HS-5 (cell line): ENCODE measurements at places on chromosomes 2 and 18.

GRCh38 chr2:128552806-128553551 lies 234.3 kb upstream of the HS6ST1 start:
- no peak for DNase-seq

DNA sequence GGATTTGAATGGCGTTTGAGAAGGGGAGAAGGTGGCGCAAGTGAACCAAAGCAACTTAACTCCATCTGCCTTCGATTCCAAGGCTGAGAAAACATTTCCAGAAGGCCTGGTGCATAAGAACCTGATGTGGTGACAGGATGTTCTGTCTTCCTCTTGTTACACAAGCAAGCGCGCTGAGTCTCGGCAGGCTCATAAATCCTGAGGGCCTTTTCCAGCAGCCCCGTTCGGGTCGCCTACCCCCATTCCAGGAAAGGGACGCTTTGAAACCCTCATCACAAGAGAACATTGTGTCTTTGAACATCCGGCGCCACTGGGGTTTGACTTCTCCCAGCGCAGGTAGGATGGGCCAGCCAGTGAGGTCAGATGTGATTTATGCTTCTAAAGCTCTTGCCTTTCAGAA lies 403.5 kb downstream of the SETBP1 start:
- no peak for DNase-seq

GRCh38 chr2:96531872-96532505 lies 4.6 kb upstream of the ARID5A start:
- DNase-seq, result peak; percentile 100

- peak; percentile 31 for DNase-seq
Measured at GRCh38 chr2:219029829-219030165, 11.5 kb downstream of the CFAP65 start.

DNA sequence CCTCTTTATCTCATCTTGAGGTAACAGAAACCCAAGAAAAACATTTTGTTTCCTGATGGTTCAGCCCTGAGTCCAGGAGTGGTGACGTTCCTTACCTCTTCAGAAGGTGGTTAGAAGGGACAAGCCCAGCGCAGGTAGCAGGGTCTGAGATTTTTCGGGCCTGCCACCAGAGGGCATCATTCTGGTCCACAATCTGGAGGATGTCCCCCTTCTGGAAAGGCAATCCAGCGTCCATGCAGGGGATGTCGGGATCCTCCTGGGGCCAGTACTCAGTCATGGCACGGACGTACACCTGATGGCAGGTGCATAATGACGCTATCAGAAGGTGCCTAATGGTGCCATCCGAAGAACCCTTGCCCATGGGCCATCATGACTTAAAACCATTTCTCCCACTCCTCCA lies 17.7 kb downstream of the MPP4 start:
- DNase-seq, result no peak

DNA sequence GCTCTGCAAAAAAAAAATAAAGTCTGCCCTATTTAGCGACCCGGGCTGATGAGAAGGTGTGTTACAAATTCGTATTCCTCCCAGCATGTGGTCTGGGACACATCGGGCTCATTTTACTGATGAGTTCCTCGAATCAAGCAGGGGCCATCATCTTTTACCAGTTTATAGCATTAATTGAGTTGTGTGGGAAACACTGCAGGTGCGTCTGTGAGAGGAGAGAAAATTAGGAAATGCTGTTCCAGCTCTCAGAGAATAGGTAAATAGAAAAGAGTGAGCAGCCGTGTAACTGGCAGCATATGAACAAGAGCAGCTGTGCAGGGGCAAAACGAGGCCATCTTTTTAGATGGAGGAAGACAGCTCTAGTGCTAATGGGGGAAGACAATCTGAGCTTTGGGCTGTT lies 216.7 kb downstream of the SETBP1 start:
- no peak for DNase-seq

DNA sequence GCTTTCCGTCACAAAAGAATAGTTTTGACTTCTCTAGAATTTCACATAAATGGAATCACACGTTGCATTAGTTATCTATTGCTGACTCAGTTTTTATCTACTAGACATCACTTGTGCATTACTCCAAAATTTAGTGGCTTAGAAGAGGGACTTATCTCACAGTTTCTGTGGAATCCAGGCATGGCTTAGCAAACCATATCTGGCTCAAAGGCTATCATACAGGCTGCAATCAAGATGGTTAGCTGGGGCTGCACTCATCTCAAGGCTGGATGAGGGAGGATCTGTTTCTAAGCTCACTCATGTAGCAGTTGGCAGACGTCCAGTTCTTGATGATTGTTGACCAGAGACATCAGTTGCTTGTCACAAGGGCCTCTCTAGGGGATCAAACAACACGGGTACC lies 6.6 kb upstream of the DSC3 start:
- no peak for DNase-seq

DNA sequence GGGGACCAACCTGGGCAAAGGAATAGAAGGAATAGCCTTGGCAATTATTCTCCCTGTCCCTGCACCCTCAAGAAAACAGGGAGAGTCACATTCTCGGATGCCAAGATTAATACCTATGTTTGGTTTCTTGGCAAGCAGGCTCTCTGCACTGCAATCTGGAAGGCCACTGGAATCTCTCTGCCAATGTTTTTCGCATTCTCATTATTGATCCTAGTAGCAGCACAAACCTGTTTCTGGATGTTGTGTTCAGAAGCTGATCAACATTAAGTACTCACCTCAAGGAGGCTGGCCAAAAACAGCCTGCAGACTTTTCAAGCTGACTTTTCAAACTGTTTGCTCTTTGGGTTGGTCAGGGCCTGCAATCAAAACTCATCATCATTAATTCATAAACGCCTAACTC lies 62.2 kb downstream of the CLHC1 start:
- DNase-seq, result no peak

- no peak for DNase-seq
Measured at GRCh38 chr2:96580771-96581170, 44.2 kb downstream of the ARID5A start.

DNA sequence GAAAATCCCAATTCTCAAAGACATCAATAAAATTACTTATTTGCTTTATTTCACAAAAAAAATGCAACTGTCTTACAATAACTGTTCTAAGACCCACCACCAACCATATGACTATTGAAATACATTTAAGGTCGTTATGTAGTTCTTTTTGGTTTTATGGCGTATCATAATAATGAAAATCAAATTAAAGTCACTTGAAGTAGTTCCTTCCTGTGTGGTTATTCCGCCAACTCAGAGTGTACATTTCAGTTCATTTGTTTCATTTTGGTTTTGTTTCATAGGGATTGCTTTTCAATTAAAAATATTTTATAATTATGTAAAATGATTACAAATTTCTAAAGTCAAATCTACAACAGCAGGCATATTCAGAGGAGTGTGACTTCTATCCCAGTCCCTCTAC lies 45.9 kb upstream of the AAK1 start:
- no peak for DNase-seq

- DNase-seq, result no peak
Measured at GRCh38 chr2:37809525-37809924, 115.6 kb upstream of the RMDN2 start.

DNA sequence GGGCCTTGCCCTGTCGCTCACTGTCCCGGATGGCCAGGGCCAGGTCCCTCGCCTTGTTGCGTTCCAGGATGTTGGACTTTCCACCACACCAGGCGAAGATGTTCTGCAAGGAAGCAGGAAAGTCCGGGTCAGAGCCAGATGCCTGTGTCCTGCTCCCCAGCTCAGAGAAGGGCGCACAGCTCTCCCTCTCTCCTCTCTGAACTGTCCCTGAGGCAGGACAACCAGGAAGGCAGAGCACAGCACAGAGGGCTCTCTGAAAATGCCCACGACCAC lies 11.0 kb downstream of the CAPG start:
- DNase-seq, result no peak

DNA sequence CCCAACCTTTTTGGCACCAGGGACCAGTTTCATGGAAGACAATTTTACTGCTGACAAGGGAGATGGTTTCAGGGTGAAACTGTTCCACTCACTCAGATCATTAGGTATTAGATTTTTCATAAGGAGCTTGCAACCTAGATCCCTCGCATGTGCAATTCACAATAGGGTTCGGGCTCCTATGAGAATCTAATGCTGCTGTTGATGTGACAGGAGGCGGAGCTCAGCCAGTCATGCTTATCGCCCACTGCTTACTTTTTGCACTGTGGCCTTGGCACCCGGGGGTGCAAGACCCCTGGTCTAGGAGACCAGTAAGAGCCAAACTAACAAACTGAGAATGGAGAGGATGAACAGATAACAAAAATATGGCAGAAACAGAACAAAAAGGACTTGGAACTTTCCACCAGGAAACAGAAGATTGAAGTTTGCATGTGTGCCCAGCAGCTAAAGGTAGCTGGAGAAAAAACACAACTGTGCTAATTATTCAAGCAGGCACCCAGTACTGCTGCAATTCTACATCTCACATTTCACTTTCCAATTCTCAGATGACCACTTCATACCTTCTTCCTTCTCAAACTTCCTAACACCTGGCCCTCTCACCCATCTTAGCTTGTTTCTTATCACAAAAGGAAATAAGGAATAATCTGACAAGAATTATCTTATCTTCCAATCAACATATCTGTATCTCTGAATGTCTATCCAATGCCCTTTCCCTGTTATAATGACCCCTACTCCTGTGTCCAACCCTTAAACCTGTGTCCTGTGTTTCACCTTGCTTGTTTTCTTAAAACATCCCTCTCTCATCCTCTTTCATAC lies 24.8 kb downstream of the SP3 start:
- no peak for DNase-seq

- DNase-seq, result no peak
Measured at GRCh38 chr2:236862526-236862925, 223.2 kb upstream of the COPS8 start.

GRCh38 chr2:177671662-177672061 lies 279.1 kb downstream of the AGPS start:
- DNase-seq, result no peak

GRCh38 chr18:29181151-29181901 lies 1004.4 kb upstream of the CDH2 start:
- DNase-seq, result peak; percentile 88

- DNase-seq, result no peak
Measured at GRCh38 chr2:55567298-55567697, 47.8 kb downstream of the CFAP36 start.

DNA sequence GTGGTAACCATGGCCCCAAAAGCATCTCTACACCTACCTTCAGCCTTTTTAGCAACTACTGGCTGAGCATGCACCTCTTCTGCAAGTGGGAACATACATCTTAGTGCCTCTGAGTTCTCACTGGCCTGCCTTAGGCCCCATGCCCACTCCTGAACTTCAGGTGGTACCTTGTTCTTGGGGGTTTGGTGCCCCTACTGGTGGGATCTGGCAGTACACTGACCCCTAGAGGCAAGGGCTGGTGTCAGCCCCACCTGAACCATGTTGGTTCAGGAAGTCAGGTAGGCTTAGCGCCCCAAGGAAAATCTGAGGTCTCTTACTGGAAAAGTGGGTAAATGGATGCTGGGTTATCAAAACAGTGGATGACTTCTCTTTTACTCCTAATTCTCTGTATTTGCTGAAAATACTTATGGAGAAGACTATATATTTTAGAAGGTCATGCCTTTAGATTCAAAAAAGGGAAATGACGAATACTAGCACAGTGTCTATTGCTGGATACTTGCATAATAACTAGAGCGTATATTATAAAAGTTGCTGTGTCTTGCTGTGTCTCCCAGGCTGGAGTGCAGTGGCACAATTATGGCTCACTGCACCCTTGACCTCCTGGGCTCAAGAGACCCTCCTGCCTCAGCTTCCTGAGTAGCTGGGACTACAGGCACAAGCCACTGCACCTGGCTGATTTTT lies 84.6 kb downstream of the RAB31 start:
- no peak for DNase-seq

DNA sequence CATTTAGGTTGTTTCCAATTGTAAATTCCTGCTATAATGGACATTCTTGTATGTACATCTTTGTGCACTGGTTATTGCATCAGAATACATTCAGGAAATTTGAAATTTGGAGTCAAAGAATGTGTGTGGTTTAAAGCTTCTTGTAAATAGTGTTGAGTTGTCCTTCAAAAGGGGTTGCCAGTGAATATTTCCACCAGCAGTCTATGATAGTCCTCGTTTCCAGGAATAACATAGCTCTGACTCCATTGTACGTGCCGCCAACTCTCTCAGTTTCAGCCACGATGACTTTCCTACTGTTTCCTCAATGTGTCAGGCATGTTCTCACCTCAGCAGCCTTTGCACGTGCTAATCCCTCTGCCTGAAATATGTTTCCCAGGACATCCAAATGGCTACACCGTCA lies 10.9 kb upstream of the HS6ST1 start:
- DNase-seq, result peak; percentile 49

DNA sequence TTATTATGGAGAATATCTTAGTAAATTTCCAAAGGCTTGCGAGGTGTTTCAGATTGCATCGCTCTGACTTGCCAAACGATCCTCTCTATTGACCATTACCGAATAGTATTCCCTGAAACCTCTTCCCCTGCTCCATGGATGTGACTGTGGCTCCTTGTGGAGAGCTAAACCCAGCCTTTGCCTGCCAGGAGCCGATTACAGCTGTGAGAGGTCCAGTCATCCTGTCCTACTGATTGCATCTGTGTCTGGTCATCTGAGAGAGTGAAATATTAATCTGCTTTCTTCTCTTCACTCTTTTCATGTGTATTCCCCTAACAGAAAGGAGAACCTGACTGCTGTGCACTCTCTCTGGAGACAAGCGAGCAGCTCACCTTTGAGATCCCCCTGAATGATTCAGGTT lies 523.9 kb upstream of the NRP2 start:
- DNase-seq, result no peak

DNA sequence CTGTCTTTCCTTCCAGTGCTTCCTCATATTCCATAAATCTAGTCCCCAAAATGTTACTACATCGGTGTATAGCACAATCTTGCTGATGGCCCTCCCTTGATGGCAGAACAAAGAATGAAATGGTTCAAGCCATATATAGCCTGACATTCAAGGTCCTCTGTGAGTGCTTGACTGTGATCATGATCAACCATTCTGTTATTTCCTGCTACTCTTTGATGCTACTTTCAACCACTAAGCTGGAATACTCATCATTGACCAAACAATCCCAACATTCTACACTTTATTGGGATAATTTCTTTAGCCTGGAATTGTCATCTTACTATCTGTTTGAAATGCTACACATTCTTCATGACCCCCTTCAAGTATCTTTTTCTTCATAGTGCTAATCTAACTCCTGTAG lies 633.9 kb downstream of the PLCL1 start:
- no peak for DNase-seq

DNA sequence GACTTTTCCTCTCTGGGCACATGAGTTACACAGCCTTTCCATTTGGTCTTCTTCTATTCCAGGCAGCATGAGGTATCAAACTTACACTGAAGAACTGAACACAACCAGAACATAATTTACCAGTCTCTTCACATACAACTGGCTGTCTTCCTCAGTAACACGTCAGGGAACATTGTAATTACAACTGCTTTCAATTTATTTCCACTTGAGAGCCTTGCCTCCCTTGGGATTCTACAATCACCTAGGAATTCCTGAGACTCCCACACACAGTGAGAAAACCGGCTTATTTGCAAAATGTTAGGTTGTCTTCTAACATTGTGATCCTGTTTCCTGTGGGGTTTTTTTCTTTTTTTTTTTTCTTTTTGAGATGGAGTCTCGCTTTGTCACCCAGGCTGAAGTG lies 149.9 kb downstream of the TMX3 start:
- no peak for DNase-seq
